ENCODE measurements at places on chromosomes 7 and 10.

DNA sequence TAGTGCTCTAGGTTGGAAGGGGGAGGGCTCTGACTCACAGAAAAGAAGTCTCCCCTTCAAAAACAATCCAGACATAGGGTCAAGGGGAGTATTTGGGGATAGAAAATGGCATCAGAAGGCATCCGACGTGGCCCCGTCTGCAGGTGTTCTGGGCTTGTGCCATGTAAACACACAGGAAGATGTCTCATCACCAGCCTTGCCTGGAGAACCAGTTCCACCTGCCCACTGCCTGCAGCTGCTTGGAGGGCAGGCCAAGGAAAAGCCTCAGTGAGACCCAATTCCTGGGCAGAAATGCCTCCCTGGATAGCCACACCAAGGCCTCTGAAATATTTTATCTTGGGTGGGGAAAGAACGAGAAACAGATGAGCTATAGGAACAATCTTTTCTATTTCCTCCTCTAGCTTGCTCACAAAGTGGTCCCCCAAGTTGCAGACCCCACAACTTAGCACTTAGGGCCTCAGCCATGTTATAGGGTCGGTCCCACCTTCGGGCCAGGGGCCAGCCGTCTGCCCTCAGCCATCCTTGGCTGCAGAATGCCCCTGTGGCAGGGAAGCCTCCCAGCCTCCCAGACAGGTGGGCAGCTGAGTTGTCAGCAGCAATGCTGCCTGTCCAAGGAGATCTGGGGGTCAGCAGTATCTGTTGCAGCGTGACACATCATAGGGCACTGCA is 54.3 kb upstream of the ECHDC3 start:
- DNase-seq = no peak

DNA sequence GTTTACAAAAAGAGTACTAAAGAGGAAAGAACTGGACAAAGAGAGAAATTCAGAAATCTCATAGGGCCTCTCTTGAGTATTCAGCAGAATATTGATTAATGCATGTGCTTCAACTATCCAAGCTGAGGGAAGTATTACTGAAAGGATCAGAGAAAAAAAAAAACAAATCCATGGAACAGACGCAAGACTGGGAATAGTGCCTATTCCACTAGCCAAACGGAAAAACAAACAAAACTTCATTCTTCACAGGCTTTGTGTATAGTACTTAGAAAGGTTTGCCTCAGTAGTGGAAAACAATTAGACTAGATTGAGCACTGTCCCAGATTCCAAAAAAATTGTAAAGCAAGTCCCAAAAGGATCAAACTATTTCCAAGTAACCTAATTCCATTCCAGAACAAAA is 106.2 kb downstream of the TFEC start:
- no peak for DNase-seq

DNA sequence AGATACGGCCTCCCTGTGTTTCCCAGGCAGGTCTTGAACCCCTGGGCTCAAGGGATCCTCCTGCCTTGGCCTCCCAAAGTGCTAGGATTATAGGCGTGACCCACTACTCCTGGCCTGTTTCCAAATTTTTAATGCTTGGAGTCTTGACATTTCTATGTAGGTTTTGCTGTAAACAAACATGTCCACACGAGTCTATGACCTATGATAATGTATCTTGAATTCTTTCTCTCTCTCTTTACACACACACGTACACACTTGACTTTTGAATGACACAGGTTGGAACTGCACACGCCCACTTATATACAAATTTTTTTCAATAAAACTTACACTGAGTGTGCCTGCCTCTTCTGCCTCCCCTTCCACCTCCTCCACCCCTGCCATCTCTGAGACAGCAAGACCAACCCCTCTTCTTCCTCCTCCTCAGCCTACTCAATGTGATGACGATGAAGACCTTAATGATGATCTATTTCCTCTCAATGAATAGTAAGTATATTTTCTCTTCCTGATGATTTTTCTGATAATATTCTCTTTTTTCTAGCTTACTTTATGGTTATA is 44.1 kb upstream of the LAMB1 start:
- no peak for DNase-seq

- DNase-seq = no peak
Observed at GRCh38 chr7:16044645-16045044, 358.2 kb upstream of the MEOX2 start.

DNA sequence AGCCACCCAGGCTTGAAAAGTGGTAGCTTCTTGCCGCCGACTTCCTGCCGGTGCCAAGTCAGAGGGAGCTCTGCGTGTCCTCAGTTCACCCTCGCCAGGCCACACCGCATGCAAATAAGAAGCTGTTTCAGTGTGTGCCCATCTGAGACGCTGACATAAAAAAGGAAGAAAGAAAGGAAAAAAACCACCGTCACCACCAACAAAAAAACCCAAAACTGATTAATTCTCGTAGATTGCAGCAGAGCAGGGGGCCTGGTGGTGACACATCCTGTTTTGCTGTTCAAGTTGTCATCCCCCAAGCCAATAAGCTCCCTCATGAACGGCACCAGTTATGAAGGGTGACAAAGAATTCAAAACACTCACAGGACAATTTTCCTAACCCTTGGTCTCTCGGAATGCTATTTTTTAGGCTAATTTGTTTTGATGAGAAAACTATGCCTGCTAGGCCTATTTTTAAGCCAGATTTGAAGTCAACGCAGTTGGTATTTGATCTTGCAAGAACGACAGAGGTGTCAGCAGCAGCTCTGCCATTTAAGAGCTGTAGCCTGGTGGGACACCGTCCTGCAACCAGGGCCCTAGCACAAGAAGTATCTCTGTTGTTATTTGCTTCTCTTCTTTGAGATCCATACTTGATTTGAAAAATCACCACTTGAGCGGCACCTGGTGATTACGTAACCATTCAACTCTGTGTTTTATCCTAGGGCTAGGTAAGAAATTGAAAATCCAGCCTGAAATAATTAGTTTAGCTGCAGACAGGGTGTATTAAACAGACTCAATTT is 145.6 kb downstream of the PFKFB3 start:
- DNase-seq = peak; percentile 34

DNA sequence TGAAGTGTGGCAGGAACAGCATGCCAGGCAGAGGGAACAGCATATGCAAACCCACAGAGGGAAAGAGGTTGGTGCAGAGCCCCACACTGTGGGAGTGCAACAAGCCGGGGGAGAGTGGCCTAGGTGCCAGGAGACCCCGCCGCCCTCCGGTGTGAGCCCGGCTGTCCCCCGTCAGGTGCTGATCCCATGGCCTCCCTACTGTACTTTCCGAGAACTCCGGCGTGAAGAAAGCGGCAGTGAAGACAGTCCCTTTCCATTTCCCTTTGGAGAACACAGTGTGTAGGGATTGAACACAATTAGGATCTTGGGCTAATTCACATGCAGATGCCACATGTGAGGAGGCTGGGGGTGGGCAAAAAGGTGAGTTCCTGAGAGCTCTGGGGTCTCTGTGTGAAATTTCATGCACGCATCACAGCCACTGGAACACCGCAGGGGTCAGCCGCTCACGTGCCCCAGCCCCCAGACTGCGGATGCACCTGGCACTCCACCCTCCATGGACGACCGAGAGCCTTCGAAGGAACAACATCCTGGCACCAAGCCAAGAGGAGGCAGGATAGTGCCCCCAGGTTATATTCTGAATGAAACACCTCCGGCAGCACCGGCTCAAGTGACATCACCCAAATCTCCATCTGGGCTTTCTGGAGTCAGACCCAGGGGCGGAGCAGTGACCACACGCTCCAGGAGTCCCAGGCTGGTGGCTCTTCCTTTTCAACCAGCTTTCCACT is 82.1 kb upstream of the PPP2R2D start:
- DNase-seq = no peak

DNA sequence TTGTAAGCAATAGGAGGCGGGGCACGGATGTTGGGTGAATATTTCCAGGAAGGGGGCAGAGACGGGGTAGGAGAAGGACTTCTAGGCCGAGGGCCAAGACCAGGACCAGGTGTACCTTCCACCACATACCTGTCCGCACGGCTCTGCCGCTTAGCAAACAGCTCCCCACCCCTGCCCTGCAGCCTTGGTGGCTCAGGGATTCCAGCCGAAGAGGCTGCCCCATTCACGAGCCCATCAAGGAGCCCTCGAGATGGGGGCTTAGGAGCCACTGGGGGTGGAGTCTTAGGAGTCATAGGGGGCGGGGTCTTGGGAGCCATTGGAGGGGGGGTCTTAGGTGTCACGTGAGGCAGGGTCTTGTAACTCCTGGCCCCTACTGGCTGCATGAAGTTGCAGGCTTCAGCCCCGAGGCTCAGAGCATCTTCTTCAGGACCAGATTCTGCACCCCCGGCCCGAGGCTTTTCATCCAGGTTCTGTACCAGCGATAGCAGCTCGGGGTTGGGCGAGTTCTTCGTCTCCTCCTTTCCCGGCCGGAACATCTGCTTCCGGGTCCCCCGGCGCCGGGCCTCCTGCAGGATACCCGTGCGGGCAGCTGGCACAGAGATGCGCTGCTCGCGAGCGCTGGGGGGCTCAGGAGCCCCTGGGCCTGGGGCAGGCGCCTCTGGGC is 6.1 kb upstream of the MYOZ1 start:
- DNase-seq = no peak

GRCh38 chr7:36819639-36820038 is 95.3 kb upstream of the AOAH start:
- no peak for DNase-seq

DNA sequence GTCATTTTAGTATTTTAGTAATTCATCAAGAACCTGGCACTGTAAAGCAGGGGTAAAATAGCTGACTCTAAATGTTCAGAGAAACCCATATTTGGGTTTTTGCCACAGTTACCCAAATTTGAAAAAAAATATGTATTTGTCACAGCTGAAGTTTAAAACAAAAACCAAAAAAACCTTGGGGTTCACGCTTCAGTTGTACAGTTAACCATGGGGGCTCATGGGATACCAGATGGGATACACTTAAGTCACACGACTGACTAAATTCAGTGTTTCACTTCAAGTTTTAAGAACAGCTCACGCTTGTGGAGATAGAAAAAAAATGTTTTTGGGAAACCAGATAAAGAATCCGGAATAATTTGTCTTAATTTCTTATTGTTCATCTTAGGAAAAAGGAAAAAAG is 2.1 kb downstream of the ARL3 start:
- no peak for DNase-seq

- DNase-seq = no peak
Observed at GRCh38 chr7:113606325-113606724, 312.5 kb downstream of the PPP1R3A start.

- no peak for DNase-seq
Observed at GRCh38 chr10:63770523-63770922, 249.3 kb downstream of the REEP3 start.

- no peak for DNase-seq
Observed at GRCh38 chr10:90575125-90575524, 282.7 kb downstream of the HTR7 start.

Data from HFFc6 (cell line).